ENCODE measurements at places on chromosomes 11 and 22. TPM values are rescaled to one million over a fixed set of nuclear protein-coding genes. Genes with fewer than 3 reads are reported as not detected.

DNA sequence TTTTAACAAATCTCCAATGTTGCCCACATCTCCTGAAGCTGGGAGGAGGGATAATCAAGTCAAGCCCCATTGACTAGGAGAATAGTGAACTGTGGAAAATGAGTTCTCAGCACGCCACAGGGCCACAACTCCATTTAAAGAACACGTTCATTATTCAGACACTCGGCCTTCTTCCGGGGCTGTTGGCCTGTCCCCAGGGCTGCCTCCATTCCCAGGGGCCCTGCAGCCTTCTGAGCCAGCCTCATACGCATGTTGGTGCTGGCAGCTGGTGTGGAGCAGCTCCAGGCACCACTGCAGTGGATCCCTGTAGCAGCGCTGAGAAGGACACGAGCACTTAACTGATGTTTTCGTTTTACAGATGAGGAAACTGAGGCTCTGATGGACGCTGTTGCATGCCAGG is 87.5 kb upstream of the RCN1 start:
- no peak for ATAC-seq

DNA sequence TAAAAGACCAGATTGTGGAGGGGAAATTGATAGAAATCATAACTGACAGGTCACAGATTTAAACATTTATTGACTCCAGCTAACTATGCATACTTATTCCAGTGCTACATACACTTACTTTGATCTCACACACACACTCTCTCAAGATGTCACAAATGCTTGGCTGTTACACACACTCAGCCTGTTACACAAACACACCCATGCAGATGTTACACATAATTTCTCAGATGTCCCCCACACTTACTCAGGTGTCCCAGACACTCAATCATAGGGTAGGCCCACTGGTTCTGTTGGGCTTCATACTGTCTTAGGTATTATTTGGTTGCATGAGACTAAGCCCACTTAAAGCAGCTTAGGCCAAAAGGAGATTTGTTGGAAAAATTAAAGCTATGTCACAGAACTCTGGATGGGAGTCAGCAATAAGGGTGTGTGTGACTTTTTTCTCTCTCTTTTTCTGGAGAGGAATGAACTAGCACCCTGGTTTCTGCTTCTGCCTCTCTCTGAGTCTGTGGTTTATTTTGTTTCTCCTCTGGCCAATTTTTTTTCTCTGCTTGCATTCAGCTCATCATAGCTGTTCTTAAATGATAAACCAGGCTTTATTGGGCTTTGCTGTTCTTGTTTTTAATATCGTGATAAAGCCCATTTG is 179.4 kb downstream of the INSC start:
- ATAC-seq = no peak

DNA sequence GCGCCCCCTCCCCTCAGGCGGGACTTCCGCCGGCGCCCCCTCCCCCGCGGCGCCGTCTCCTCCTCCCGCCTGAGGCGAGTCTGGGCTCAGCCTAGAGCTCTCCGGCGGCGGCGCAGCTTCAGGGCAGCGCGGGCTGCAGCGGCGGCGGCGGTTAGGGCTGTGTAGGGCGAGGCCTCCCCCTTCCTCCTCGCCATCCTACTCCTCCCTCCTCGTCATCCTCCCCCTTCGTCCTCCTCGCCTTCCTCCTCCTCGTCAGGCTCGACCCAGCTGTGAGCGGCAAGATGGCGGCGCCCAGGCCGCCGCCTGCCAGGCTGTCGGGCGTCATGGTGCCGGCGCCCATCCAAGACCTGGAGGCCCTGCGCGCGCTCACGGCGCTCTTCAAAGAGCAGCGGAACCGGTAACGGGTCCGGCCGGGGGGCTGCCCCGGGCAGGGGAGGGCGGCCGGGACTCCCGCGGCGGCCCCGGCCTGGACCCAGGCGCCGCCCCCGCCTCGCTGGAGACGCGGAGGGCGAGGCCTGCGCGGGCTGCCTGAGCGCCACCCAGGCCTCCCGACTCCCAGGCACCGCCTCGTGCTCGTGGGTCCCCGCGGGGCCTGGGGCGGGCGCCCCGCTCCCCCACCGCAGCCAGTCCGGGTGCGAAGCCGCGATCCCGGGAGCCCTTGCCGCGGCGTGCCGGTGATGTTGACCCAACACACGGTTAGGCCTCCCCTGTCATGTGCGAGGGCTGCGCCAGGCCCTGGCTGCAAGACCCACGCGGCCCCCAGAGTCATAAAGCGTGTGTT is at the start of gene ATXN10:
Gene ATXN10 (plus strand): TSS at position 52 of the 781 bp plus-strand sequence. CDS start 230 bp downstream, at position 282.
- ATAC-seq = peak; percentile 85

- peak; percentile 66 for ATAC-seq
Measured at GRCh38 chr11:87030458-87031054, 7.2 kb upstream of the TMEM135 start.

CCDC116 gene
- total RNA-seq = 0.37 TPM

CNGA4 gene
- not detected for total RNA-seq

GRCh38 chr22:20494978-20495860 is at the start of gene KLHL22:
KLHL22 (minus strand) TSS chr22:20495795; CDS start chr22:20489211, 6,584 bp downstream.
- peak; percentile 43 for ATAC-seq

DNA sequence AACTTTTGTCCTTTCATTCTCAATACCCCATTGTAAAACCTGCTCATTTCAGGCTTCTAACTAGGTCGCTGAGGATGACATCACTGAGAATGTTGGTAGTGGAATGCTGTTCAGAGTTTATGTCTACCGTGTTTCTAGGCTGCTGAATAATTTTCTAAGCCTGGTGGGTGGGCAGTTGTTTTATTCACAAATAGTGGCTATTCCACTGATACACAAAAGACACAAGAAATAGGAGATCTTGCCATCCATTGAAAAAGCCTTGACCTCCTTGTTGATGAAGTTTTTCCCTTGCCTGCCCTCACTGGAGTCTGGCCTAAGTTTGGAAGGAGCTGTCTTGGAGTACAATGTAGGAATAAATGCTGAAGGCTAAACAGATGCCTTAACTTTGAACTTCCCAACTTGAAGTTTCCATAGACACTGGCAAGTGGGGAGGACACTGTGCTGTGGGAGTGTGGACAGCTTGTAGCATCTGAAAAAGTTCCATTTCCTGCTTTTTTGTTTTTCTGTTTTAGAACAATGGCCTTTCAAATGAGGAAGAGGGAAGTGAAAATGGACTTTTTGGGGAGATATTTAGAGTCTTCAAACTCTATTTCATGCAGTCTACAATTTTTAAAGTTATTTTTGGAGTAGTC is 59.2 kb downstream of the TRIM44 start:
- ATAC-seq = peak; percentile 59

GRCh38 chr11:30364837-30365482 is 42.1 kb downstream of the ARL14EP start:
- no peak for ATAC-seq

- no peak for ATAC-seq
Measured at GRCh38 chr11:117826190-117826570, 1.6 kb upstream of the FXYD2 start.

OR52A1 gene
- total RNA-seq = 0.03 TPM

DNA sequence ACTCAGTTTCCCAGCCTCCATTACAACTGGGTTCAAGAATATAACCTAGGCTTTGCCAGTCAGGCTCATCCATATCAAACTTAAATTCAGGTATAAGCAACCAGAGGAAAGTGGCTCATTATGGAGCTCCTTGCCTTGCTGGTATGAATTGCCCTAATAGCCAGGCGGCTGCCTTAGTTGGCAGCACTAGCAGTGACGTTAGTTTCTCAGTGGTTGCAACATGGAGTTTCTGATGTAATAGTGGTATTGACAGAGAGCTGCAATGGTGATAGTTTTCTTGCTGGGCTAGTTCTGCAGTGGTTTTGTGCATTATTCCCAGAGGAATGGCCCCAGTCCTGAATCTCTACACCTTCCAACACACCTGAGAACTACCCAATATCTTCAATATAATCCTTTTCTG is 3.8 kb upstream of the TMEM123 start:
- no peak for ATAC-seq

Data from activated T-helper 17 cell treated with anti-CD3 and anti-CD28 coated beads, Interleukin-2, amount 50 U/mL, for 72 hours (primary cell).